Mammary epithelial cell (primary cell): ENCODE measurements at places on chromosomes 5 and 9. TPM values are rescaled to one million over a fixed set of nuclear protein-coding genes. Genes with fewer than 3 reads are reported as not detected.
A peak's percentile ranks its signal among the peaks of the same experiment; 100 is the strongest.

The DRD1 gene
- total RNA-seq: not detected in 2 replicates

GRCh38 chr9:78697618-78698017 is 400.7 kb downstream of the PSAT1 start:
- no peak for DNase-seq

DNA sequence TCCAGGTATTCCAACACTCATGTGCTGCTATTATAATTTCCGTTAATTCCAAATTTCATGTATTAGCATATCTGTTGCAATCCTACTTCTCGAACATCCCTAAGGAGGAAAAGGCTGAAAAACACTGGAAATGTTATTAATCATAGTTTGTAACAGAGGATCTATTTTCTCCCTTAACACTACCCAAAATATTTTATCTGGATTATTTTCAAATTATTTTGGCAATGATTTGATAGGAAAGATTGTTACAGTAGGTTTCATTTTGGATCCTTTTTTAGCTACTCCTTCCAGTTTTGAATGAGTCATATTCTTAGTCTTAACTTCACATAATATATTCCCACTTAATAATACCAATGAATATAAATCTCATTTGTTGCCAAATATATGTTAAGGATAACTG is 13.9 kb upstream of the NAA35 start:
- no peak for DNase-seq

The IFNA13 gene
- total RNA-seq: not detected

The ENC1 gene
- total RNA-seq: 392 TPM

DNA sequence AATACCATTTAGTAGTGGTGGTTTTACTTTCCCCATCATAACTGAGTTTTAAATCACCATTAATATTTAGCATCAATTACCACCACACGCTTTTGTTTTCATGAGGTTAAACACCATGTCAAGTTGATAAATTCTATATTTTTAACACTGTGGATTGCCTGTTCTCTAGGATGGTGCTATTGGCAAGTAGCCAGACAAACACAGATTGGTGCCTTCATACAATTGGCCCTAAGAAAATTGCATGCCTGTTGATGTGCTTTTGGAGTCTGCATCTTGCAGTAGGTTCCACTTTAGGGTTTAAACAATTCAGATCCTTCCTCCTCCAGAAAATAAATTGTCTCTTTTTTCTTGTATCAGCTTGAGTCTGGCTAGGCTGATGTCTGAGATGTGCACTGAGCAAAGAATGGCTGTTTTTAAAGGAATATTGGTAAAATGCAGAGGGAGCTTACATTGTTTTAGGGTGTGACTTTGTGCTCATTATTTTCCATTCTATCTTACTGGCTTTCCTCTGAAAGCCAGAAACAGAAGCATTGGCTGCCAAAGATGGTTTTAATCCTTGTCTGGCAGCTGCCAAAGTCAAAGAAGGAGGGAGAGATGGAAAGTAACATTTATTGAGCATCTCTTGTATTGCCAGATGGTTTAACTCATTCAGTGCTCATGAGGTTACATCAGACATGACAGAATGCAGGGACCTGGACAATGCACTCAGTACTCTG is 19.6 kb upstream of the MAN2A1 start:
- no peak for DNase-seq

GRCh38 chr5:11733840-11734192 is 170.4 kb downstream of the CTNND2 start:
- DNase-seq: no peak

The IL9 gene
- total RNA-seq: not detected

DNA sequence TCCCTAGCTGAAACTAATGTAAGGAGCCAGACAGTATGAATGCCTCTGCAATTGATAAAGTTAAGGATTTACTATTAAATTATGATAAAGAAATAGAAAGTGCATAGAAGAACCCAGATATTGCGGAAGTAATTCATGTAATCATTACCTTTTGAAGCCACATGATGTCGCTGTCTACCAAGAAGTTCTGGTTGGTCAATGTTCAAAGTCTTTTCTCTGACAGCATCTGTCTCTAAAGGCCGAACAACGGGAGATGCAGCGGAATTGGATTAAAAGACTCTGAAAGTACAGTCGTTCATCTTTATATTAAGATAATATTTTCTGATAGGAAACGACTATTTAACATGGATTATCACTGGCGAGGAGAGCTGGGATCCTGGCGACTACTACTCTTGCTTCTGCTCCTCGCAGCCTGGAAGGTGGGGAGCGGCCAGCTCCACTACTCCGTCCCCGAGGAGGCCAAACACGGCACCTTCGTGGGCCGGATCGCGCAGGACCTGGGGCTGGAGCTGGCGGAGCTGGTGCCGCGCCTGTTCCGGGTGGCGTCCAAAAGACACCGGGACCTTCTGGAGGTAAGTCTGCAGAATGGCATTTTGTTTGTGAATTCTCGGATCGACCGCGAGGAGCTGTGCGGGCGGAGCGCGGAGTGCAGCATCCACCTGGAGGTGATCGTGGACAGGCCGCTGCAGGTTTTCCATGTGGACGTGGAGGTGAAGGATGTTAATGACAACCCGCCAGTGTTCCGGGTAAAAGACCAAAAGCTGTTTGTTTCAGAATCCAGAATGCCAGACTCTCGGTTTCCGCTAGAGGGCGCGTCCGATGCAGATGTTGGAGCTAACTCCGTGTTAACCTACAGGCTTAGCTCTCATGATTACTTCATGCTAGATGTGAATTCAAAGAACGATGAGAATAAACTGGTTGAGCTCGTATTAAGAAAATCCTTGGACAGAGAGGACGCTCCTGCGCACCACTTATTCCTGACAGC is at the start of gene PCDHA8:
Gene PCDHA8 (plus strand): TSS at position 210 of the 985 bp plus-strand sequence. CDS start 135 bp downstream, at position 345.
- DNase-seq: no peak

- DNase-seq: no peak
Observed at GRCh38 chr5:141960018-141960417, 2.0 kb upstream of the PCDH12 start.

DNA sequence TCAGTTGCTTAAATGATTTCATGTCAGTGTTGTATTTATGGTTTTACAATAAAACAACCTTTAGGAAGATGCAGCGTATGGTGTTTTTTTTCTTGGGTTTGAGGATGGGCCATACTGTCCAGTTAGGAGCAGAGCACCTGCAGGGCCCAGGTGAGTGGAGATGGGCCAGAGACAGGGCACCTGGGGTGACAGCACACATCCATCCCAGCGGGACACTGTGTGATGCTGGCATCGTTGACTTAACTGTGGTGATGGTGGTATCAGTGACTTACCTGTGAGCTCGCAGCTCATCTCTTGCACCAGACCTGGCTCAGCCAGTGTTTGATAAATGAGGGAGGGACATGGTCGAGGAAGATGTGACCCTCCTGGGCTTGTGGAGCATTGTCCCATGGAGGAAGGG is 21.6 kb downstream of the AMBP start:
- DNase-seq: no peak

GRCh38 chr9:127904561-127905003 is 5.2 kb upstream of the ST6GALNAC6 start:
- no peak for DNase-seq

The NEUROG1 gene
- not detected in 2 replicates for total RNA-seq

The PITX1 gene
- 2.7 TPM for total RNA-seq

DNA sequence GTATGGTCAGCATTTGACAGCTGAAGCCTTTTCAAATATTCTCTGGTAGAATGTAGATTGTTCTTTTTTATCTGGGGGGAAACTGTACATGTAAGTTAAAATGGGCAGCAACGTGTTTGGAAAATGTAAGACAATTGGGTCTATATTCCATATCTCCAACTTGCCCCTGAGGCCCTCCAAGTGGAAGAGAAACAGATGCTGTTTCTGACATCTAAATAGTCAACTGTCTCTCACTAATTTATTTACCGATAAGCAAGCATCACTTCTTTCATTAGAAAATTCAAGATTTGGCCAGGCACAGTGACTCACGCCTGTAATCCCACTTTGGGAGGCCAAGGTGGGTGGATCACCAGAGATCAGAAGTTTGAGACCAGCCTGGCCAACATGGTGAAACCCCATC is 120.2 kb upstream of the TBCA start:
- DNase-seq: no peak

- DNase-seq: no peak
Observed at GRCh38 chr5:154273028-154273617, 82.6 kb downstream of the GALNT10 start.

DNA sequence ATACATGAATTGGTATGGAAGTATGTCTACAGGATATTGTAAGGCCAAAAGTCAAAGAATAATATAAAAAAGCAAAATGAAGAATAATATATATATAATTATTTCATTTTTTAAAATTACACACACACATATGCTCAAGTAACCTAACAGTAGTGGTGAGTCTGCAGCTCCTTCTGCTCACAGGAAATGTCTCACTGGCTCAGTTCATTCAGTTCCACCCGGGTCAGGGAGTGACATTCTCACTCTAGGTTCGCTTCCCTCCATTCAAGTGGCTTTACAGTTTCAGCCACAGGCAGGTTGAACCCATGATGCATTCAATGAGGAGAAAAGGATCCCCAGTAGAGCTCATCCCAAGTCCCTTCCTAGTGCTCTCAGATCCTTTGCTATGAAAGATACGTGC is 90.8 kb downstream of the SUSD1 start:
- no peak for DNase-seq

GRCh38 chr9:103183701-103184171 is 188.6 kb downstream of the CYLC2 start:
- DNase-seq: peak; percentile 8

- DNase-seq: peak; percentile 58
Observed at GRCh38 chr9:112334432-112334841, 1.0 kb upstream of the PTBP3 start.

The SPIN1 gene
- 86.7 and 103 TPM in 2 replicates for total RNA-seq

- no peak for DNase-seq
Observed at GRCh38 chr5:174335682-174336364, 290.3 kb downstream of the NSG2 start.

GRCh38 chr9:22401671-22402070 is 45.0 kb upstream of the DMRTA1 start:
- no peak for DNase-seq

- DNase-seq: no peak
Observed at GRCh38 chr5:81235287-81236072, 2.4 kb downstream of the CKMT2 start.

- DNase-seq: no peak
Observed at GRCh38 chr5:73114044-73114688, 6.2 kb upstream of the TMEM171 start.

GRCh38 chr5:169861934-169862333 is 118.4 kb downstream of the INSYN2B start:
- peak; percentile 36 for DNase-seq

The PAEP gene
- not detected for total RNA-seq

The PCDHA13 gene
- total RNA-seq: 1.2 TPM

The TEX48 gene
- not detected for total RNA-seq

The SLC27A6 gene
- 26.5 TPM for total RNA-seq

DNA sequence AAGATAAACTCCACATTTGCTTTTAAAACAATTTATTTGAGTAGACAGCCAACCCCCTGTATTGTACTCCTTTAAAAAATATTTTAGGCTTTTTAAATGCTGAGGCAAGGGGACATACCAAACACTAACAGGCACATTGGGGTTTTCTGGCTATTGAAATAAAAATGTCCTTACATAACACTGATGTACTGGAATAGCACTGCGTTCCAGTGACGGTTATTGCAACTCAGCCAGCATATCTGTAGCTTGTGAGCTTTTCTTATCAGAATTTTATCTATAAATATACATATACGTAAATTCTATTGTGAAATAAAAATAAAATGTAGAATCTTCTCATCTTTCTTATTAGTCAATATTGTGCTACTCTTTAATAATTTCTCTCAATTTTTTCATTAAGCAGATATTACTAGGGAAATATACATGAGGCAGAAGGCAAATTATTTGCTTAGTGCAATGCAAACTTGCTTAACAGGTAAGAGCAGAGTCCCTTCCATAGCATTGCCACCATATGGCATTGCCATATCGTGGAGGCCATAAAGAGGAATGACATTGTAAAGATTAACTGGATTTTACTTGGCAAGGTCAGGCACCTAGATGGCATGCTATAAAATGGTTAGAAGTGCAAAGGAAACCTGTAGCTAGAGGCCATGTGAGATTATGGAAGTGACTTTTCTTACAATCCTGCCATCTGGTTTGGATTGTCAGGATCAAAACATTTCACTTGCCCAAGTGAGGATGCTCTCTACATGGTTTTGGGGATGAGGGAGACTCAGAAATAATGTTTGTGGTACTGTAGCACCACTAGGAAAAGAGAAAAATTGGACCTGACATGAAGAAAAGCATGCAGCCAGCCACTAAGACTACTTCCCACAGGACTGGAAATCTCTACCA is 94.8 kb upstream of the CDKN2B start:
- DNase-seq: peak; percentile 26

GRCh38 chr9:138045541-138046490 is 168.2 kb downstream of the CACNA1B start:
- DNase-seq: no peak

- no peak for DNase-seq
Observed at GRCh38 chr9:134348404-134349155, 22.3 kb downstream of the RXRA start.

The RAB24 gene
- total RNA-seq: 10.3 TPM

DNA sequence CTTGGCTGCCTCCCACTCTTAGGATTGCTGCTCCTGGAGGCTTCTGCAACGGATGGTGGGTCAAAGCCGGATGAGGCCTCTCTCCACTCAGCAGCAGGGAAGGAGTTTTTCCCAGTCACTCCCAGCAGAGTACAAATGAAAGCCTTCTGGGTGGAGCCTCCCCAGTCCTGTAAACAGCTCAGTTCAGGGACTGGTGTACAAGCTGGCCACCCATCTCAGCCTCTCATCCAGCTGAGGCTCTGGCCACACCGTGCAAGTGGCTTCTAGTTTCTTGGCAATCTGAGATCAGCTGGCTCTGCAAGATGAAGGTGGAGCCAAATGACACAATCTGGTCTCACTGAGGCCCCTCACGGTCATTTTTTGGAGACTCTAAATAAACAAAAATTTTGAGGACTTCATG is 10.0 kb downstream of the GPX3 start:
- no peak for DNase-seq

- peak; percentile 1 for DNase-seq
Observed at GRCh38 chr5:165201771-165202518, 1696.5 kb downstream of the MAT2B start.

The FAM163B gene
- not detected in 2 replicates for total RNA-seq

The AFAP1L1 gene
- 22.7 and 23.2 TPM in 2 replicates for total RNA-seq

The PRLR gene
- 0.17 TPM for total RNA-seq

DNA sequence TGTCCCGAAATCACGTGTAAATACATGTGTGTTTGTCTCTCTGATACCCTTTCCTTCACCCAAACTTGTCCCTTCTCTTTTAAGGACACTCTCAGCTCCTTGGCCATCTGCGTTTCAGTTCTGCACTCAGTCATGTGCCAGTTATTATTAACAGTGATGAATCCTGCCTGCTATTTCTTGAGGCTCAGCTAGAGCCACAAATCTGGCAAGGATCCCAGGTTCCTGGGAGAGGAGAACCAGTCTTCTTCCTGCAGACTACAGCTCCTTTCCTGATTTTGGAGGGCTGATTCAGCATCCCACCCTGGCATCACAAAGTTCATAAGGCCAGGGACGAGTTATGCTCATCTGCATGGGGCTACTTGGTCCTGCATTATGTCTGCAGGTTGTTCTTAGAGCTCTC is 5.6 kb downstream of the MAMDC2 start:
- peak; percentile 76 for DNase-seq

GRCh38 chr9:133161547-133161950 is 2.2 kb downstream of the GBGT1 start:
- no peak for DNase-seq
